ENCODE measurements at places on chromosomes 12 and 14.

GRCh38 chr14:65150898-65151608 is 48.7 kb upstream of the MAX start:
- no peak for DNase-seq

GRCh38 chr14:85338895-85339294 is 191.0 kb upstream of the FLRT2 start:
- DNase-seq = no peak

DNA sequence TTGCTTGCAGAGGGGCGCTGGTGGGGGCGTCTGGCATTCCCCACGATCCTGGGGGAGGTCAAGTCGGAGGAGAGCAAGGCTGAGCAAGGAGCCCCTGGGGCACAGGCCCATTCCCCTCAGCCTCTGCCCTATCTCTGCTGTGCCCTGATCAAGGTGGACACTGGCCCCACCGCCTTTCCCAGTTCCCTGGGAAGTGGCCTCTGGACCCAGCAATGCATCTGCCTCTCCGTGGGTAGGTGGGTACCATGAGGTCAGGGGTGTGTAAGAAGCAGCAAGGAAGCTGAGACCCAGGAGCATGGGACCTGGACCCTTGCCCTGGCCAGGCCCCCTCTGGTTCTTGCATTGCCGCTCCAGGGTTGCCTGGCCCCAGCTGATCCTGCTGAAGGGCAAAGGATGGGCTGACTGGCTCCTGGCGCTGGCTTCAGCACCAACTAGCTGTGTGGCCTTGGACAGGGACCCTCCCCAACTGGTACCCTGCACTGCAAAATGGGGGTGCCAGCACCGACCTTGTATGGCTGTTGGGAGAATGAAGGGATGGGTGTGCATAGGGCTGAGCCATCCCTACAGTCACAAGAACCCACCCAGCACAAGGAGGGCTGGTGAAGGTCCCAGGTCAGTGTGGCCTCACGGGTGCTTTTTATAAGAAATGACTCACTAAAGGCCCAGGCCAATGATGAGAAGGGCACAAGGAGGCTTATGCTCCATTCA is 19.6 kb downstream of the SLC25A29 start:
- no peak for DNase-seq

GRCh38 chr12:51388846-51389245 is 2.4 kb downstream of the GALNT6 start:
- no peak for DNase-seq

GRCh38 chr12:8108808-8109398 is 14.5 kb upstream of the CLEC4A start:
- DNase-seq = peak; percentile 78

DNA sequence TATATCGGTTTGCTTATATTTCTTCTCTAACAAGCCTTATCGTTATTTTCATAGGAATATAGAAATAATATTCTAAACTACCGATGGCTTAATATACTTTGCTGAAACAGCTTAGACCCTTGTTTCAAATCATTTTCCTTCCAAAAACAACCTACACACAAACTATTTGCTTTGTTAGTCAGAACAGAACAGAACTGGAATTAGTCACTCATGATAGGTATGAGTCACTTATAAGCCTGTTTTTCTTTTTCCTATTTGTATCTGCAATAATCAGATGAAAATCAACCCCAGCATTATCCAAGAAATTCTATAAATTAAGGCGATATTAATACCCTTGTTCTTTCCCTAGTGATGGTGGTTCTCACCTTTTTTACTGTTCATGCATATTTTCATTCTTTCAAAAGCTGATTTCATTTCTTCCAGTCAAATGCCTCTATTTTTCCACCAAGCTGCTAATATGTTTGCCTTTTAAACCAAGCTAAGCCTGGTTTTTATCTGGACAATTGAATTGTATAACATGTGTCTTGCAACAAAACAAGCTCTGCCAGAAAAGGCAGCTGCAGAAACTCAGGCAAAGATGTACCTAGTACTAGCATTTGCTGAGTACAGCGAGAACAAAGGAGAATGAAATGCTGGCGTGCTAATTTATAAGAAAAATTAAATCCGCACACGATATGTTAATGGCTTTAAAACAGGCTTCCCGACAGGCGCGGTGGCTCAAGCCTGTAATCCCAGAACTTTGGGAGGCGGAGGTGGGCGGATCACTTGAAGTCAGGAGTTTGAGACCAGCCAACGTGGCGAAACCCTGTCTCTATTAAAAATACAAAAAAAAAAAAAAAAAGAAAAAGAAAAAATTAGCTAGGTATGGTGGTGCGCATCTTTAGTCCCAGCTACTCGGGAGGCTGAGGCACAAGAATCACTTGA is 1418.2 kb downstream of the AACS start:
- no peak for DNase-seq

DNA sequence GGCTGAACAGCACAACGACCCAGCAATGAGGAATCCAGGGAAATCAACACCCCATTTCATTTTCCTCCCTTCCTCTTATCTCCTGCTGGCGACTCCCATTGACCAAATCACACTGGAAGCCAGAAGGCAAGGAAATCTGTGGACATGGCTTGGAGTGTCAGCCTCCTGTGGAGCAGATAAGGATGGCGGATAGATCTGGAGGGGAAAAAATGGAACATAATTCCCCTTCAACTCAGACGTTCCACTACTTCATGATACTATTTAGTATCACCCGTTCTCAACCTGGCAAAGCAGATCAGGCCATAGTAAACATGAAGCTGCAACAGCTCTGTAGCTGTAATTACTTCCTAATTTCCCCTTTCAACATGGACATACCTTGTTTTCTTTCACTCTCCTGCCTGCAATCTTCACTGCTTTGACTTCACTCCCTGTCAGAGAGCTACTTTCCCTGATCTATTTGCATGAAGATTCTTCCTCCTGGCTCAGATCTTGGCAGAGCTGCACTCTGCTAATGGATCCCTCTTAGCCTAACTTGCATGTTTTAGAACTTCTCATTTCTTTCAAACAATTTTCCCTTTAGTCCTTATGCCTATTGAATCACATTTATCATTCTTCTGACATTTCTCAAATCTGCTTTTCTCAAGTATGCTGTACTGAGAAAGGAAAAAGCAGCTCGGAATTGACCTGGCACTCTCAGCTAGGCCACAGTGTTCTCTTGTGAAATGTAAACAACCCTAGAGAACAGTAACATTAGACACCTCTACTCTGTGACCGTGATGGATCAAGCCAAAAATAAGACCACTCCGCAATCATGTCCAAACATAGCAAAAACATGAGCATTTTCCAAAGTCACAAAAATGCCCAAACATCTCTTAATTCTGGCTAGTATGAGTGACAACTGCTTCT is 135.1 kb downstream of the ETNK1 start:
- DNase-seq = no peak

GRCh38 chr14:99315197-99315596 is 43.2 kb upstream of the BCL11B start:
- DNase-seq = no peak

GRCh38 chr12:6745741-6746525 is 7.0 kb downstream of the MLF2 start:
- peak; percentile 73 for DNase-seq

GRCh38 chr12:109503611-109504010 is 26.2 kb downstream of the UBE3B start:
- no peak for DNase-seq

DNA sequence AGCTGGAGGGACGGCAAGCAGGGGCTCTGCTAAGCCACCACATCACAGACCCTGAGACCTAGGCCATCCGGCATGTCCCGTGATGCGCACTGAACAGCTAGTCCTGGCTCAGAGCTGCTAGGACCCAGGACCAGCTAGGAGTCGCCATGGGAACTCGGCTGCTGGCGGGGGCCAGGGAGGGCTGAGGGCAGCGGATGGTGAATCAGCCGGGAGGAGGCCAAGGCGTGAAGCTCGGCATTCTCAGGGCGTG is 5.1 kb downstream of the AHNAK2 start:
- no peak for DNase-seq

DNA sequence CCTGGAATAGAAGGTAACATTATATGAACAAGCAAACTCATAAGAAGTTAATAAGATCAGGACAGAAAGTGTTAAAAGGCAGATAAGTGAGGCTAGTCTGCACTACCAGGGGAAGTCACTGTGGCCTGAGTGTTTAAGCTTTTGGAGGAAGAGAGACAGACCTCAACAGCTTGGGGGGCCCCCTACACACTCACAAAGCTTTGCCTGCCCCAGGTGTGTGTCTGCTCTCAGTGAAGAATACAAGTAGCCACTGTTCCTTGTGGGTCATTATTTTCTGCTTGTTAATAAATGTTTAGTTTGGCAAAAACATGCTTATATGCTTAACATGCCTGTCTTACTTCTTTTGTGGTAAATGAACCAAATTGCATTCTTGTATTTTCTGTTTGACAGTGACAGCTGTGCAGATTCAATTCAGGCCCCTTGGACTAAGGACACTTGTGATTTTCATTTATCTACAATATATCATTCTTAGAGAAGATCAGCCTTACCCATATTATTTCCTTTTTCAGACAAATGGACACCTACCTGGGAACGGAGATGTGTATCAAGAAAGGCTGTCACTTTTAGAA is 50.7 kb upstream of the C12orf71 start:
- no peak for DNase-seq

DNA sequence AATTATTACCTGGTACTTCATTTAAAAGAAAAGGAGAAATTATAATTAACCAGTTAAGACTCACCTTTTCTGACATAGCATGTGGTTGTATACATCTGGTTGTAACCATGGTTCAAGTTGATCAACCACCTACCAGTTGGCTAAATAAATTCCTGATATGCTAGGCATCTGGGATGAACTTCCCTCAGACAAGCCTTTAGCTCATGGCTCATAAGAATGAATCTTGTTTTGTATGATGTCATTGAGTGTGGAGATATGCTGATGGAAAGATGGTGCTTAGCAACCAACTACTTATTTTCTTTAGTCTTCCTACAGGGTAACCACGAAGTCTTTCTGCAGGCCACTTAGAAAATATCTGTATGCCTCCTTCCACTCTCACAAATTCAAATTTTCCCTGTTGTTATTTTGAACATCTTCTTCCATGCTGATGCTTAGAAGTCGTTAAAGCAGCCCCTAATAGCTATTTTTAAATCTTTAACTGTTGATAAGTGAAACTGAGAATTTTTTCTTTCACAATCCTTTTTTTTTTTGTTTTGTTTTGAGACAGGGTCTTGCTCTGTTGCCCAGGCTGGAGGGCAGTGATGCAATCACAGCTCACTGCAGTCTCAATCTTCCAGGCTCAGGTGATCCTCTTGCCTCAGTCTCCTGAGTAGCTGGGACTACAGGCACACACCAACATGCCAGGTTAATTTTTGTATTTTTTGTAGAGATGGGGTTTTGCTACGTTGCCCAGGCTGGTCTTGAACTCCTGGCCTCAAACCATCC is 51.9 kb upstream of the PTHLH start:
- no peak for DNase-seq

DNA sequence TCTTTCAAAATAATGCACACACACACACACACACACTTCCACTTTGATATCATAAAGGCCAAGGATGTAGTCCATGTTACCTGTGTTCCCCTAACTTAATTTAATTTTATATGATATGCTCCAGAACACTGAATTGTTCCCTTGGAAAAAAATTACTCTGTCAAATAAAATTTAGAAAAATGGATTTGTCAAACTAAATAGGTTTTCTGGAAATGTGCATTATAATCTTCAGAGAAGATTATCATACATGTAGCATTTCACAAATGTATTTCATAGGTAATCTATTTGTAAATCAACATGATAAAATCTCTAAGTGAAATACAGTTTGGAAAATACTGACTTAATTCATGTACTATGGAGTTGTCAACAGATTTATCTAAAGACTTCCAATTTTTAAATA is 68.6 kb downstream of the CNTN1 start:
- no peak for DNase-seq

- DNase-seq = no peak
Observed at GRCh38 chr12:112001576-112001975, 11.4 kb downstream of the TMEM116 start.

DNA sequence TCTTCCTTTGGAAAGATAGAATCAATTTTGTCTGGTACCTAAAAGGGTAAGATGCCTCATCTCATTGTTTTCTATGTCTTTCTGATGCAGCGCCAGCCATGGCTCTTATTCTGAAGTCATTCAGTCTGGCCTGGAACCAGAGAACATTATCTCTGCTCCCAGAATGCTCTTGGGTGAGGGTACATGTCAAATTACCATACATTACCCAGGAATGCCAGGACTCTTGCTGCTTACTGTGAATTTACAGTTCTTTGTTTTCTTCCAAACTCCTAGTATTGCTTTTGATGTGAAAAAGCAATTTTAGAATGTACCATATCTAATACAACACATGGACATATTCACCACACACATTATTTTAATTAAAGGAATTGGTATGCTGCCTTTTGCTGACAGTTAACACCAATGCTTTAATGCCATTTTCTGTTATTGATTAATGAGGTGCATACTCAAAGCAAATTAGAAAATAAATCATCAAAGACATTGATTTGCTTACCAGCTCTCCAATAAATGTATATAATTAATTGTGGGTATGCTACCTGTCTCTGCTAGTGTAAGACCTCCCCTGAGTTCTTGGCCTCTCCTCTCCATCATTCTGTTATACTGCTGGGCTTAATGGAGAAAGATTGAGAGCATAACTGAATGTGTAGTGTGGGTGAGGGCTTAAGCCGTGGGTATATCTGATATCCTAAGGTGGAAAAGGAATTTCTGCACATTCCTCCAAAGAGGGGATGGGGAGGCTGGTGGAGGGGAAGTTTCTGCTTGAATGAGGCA is 337.7 kb downstream of the C12orf75 start:
- no peak for DNase-seq

GRCh38 chr12:124663771-124664366 is 96.5 kb upstream of the NCOR2 start:
- DNase-seq = no peak

DNA sequence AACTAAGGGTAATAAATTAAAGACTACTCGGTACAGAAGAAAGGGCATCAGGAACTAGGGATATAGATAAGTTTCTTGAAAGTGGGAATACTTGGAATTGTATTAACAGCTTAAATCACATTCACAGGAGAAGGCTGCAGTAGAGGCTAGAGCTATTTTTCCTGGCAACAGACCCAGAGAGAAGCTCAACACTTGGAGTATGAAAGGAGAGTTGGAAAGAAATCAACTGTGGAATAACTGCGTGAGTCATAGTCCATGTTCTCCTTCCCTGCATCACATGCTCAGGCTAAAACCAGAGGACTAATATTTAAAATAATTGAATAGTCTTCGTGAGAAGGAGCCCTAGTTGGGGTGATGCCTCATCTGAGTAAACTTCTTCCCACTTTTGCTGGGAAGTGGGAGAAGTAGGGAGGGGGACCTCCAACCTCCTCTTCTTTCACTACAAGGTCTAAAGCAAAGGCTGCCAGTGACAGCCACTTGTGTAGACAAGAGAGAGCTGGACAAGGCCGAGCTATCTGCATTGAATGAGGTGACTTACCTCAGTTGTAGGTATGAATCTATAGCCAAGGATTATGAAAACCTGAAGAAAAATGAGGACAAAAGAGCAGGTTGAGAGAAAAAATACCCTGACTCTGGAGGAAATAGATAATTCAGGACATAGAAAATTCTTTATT is 32.7 kb downstream of the DYRK2 start:
- no peak for DNase-seq

GRCh38 chr12:87642245-87642644 is 387.0 kb downstream of the C12orf50 start:
- DNase-seq = no peak

- no peak for DNase-seq
Observed at GRCh38 chr14:100904307-100905087, 975 bp upstream of the RTL1 start.

- no peak for DNase-seq
Observed at GRCh38 chr12:46258129-46258528, 10.7 kb downstream of the SLC38A1 start.
